Activated T-cell treated with anti-CD3 and anti-CD28 coated beads, Interleukin-2, amount 50 U/mL, for 72 hours (primary cell): ENCODE measurements at places on chromosomes 3 and 15. TPM values are rescaled to one million over a fixed set of nuclear protein-coding genes. Genes with fewer than 3 reads are reported as not detected.

- DNase-seq: peak; percentile 30
- H3K4me1 ChIP-seq: peaks cover 26% of the 10 kb centered on the region
- peak overlapping the region; percentile 86 for H3K27ac ChIP-seq
- H3K27me3 ChIP-seq: no peaks in the 10 kb centered on the region
Observed at GRCh38 chr3:122609798-122610559, 32.5 kb downstream of the PARP15 start.

DNA sequence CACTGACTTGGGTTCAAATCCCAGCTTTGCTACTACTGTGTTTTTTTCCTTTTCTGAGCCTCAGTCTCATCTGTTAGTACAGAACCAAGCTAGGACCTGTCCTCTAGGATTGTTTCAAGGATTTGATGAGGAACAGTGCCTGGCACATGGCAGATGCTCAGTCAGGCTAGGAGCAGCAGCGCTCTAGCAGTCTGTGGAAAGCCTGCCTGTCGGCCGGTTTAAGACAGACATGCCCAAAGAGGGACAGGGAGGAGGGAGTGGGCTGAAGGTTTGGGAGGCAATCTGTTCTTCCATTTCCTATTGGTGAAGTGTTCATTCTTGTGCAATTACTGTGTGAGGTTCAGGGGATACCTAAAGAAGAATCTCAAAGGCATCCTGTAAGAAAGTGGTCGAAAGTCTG is 35.1 kb upstream of the RGMA start:
- no peak overlapping the region for H3K27ac ChIP-seq
- DNase-seq: no peak
- H3K4me1 ChIP-seq: peaks cover 2% of the 10 kb centered on the region

- H3K4me3 ChIP-seq: no peak overlapping the region
- DNase-seq: no peak
- H3K27me3 ChIP-seq: peaks cover 28% of the 10 kb centered on the region
- H3K36me3 ChIP-seq: peaks cover 11% of the 10 kb centered on the region
- peaks cover 21% of the 10 kb centered on the region for H3K4me1 ChIP-seq
Observed at GRCh38 chr15:67887776-67888175, 47.9 kb upstream of the RNU6-1 start.

DNA sequence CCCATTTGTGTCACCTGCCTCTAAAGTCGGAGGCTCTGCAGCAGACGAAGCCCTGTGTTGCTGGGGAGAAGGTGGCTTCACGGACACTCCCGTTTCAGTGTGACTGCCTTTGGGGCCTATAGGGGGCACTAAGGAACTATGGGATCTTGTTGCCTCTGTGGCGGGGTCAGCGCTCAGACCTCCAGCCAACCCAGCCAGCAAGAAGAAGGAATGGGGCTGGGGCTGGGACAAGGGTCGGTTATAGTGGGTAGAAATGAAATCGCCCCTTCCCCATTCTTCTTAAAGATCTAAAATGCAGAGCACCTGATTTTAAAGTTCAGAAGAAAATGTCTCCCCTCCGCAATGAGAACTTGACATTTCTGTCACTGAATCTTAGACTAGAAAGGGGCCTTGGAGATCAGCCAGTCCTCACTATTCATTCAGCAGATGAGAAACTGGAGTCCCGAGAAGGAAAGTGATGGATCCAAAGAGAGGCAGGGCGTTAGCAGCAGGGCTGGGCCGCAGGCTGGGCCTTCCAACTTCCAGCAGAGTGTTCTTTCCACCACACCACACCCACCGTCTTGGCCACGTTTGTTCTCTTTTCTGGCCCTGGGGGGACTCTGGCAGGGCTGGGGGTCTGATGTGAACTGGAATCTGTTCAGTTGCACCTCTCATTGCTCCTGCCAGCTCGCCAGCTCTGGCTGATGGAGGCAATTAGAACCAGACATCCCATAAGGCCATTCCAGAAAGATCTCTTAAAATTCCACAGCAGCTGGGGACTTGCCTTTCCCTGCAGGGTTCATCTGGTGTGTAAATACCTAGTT is 195.4 kb downstream of the OPA1 start:
- H3K27ac ChIP-seq: no peak overlapping the region
- H3K36me3 ChIP-seq: no peaks in the 10 kb centered on the region
- no peak overlapping the region for H3K4me3 ChIP-seq
- H3K4me1 ChIP-seq: no peaks in the 10 kb centered on the region
- H3K27me3 ChIP-seq: peaks cover 37% of the 10 kb centered on the region

- H3K27ac ChIP-seq: no peak overlapping the region
- no peak for DNase-seq
- no peaks in the 10 kb centered on the region for H3K36me3 ChIP-seq
- H3K4me1 ChIP-seq: no peaks in the 10 kb centered on the region
- H3K4me3 ChIP-seq: no peak overlapping the region
- H3K27me3 ChIP-seq: peaks cover 7% of the 10 kb centered on the region
Observed at GRCh38 chr3:29447946-29448627, 167.2 kb downstream of the RBMS3 start.

DNA sequence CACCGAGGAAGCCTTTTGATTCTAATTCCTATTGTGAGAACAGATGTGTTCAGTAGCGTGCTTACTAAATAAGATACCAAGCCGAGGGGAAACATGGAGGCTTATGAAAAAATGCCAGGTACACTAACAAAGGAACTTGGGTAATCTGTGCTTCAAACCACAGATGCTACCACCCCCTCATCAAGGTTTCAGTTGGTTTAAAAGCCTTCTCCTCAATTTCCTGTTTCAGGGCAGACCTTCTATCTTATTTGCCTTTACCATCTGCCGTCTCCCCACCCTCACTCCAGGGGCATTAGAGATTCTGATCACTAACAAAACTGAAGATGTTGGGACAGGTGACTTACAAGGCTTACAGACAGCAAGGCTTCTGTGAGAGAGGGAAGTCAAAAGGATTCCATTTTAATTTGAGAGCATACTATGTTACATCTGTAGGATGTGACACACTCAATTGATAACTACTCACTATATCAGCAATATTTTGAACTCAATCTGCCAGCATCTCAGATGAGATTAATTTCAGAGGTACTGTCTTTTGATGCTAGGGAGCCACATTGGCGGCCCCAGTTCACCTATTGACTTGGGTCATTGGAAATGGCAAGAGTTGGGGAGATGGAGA is 60.6 kb upstream of the PLCL2 start:
- peaks cover 49% of the 10 kb centered on the region for H3K4me1 ChIP-seq
- peak; percentile 37 for DNase-seq
- H3K36me3 ChIP-seq: no peaks in the 10 kb centered on the region
- H3K27ac ChIP-seq: no peak overlapping the region

- peaks cover 2% of the 10 kb centered on the region for H3K4me1 ChIP-seq
- H3K4me3 ChIP-seq: no peak overlapping the region
- no peaks in the 10 kb centered on the region for H3K27me3 ChIP-seq
Observed at GRCh38 chr3:108661699-108662098, 72.2 kb downstream of the DZIP3 start.

GRCh38 chr15:34266751-34267150 is 41.9 kb downstream of the EMC4 start:
- no peak overlapping the region for H3K27ac ChIP-seq
- DNase-seq: no peak
- no peak overlapping the region for H3K4me3 ChIP-seq
- H3K36me3 ChIP-seq: peaks cover 1% of the 10 kb centered on the region
- H3K27me3 ChIP-seq: no peaks in the 10 kb centered on the region
- H3K4me1 ChIP-seq: peaks cover 15% of the 10 kb centered on the region

DNA sequence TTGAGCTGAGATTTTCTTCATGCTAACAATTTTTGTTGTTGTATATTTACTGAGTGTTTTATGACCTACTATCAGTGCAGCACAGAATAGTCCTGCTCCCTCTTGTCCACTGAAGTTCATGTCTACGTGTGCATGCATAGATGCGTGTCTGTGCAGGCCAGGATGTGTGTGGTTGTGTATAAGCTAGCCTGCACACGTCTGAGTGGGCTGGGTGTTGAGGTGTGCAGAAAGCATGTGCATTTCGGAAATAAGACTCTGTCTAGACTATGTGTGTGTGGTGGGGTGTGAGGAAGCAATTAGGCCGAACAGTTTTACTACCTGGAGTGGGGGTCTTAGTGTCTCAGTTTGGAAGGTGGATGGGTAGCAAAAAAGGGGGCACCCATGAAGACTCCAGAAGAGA is 39.2 kb downstream of the ATP2B2 start:
- no peak overlapping the region for H3K27ac ChIP-seq
- peaks cover 2% of the 10 kb centered on the region for H3K4me1 ChIP-seq
- peaks cover 13% of the 10 kb centered on the region for H3K27me3 ChIP-seq
- H3K36me3 ChIP-seq: no peaks in the 10 kb centered on the region
- DNase-seq: no peak
- no peak overlapping the region for H3K4me3 ChIP-seq

- no peak overlapping the region for H3K27ac ChIP-seq
- peaks cover 19% of the 10 kb centered on the region for H3K27me3 ChIP-seq
- no peaks in the 10 kb centered on the region for H3K36me3 ChIP-seq
- no peaks in the 10 kb centered on the region for H3K4me1 ChIP-seq
- DNase-seq: no peak
Observed at GRCh38 chr3:133992381-133992780, 37.3 kb downstream of the SLCO2A1 start.

GRCh38 chr3:3351226-3351625 is 171.7 kb upstream of the CRBN start:
- no peak overlapping the region for H3K27ac ChIP-seq
- H3K36me3 ChIP-seq: no peaks in the 10 kb centered on the region
- H3K27me3 ChIP-seq: no peaks in the 10 kb centered on the region
- no peak overlapping the region for H3K4me3 ChIP-seq
- no peak for DNase-seq

THAP10 gene
- 0.62 TPM for total RNA-seq

C3orf33 gene
- total RNA-seq: 3.3 TPM

GOLGA6L24 gene
- not detected for total RNA-seq

SAXO2 gene
- total RNA-seq: 1.1 TPM

CHST2 gene
- total RNA-seq: 5.6 TPM

C15orf62 gene
- 1.6 TPM for total RNA-seq

PTH1R gene
- not detected for total RNA-seq

FHIT gene
- total RNA-seq: 54.9 TPM
